Activated CD4-positive, alpha-beta T cell treated with anti-CD3 and anti-CD28 coated beads, Interleukin-2, amount 50 U/mL, for 4 hours (primary cell): ENCODE measurements at places on chromosomes 12 and 14.

- DNase-seq, result no peak
Measured at GRCh38 chr14:87873741-87874140, 119.2 kb downstream of the GALC start.

GRCh38 chr14:65850429-65851135 lies 438.1 kb downstream of the FUT8 start:
- DNase-seq, result peak; percentile 66

GRCh38 chr12:48296586-48297282 lies 54.0 kb downstream of the ZNF641 start:
- DNase-seq, result peak; percentile 29

GRCh38 chr14:64123241-64123822 lies 170.8 kb downstream of the ESR2 start:
- no peak for DNase-seq

- DNase-seq, result no peak
Measured at GRCh38 chr12:51281202-51281924, 11.1 kb upstream of the SMAGP start.

DNA sequence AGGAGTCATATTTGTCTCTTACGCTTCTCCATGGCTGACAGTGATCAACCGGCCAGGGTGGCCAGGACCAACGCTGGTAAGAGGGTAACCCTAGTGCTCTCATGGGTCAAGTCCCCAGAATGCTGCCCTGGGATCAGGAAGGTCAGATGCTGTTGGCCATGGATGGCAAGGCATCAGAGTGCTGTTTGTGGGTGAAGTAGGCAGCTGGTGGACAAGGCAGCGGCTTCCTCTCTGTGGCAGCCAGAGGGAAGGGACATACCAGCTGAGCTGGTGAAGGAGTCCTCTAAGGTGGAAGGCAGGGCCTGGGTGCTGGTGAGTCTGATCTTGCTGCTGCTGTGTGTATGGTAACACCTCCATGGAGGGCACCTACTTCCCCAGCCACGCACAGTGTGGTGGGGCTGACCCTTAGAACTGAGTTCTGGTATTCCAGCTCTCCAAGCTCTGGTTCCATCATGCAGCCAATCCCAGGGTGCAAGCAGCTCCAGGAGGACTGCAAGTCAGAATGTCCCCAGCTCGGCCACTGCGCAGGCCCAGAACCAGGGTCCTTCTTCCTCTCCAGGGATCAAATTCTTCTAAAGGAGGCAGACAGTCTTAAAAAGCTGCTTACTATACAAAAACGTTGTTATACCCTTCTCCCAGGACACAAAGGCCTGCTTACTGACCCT lies 13.4 kb upstream of the SMOC1 start:
- DNase-seq, result no peak

DNA sequence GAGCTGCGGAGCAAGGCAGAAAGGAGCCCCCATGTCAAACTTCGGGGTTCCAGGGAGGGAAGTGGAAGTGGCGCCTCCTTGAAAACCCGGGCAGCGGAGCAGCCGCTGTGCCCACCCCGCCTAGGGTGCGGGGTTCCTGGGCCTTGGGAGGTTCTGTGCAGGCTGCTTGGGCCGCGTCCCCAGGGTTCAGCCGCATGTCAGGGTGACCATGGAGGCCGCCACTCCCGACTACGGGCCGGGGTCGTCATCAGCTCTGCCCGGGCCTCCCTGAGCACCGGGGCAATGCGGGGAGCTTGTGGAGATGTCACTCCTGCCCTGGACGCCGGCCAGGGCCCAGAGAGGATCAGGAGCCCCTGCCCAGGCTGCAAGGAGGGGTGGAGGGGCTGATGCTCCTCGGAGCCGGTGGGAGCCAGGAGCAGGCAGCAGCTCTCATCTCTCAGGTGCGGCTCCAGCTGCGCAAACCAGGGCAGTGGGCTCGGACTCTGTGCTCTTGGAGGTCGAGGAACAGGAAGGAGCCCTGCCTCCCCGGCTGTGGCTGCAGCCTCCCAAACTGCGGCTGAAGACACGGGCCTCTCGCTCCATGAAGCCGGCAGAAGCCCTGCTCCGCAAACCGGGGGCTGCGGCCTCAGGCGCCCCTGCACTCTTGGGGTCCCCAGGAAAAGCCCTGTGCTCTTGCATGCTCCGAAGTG lies 1286.5 kb downstream of the TMEM121 start:
- DNase-seq, result no peak
